GM23338 (cell line): ENCODE measurements at places on chromosomes 13 and 19. TPM values are rescaled to one million over a fixed set of nuclear protein-coding genes. Genes with fewer than 3 reads are reported as not detected.
A peak's percentile ranks its signal among the peaks of the same experiment; 100 is the strongest.

DNA sequence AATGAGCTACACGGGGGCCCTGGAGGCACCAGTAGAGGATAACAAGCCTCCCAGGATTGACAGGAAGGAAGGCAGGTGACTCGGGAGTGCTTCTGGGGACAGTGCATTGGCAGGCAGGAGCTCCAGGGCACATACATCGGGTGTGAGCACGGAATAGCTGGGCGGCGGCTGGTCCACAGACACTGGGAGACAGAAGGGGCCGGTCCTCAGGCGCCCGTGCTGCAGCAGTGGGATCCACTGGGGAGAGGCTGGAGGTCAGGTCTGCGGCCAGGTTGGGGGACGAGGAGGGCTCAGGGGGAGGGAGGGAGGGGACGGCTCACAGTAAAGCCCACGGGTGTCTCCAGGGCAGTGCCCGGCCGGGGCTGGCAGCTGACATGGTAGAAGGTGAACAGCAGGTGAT lies 2.1 kb upstream of the ANGPTL8 start:
- DNase-seq: no peak

- peak; percentile 50 for DNase-seq
These were observed 622 bp downstream of the RASA3 start for GRCh38 chr13:114131583-114132418.

The RFPL4A gene
- total RNA-seq: not detected in 2 replicates

DNA sequence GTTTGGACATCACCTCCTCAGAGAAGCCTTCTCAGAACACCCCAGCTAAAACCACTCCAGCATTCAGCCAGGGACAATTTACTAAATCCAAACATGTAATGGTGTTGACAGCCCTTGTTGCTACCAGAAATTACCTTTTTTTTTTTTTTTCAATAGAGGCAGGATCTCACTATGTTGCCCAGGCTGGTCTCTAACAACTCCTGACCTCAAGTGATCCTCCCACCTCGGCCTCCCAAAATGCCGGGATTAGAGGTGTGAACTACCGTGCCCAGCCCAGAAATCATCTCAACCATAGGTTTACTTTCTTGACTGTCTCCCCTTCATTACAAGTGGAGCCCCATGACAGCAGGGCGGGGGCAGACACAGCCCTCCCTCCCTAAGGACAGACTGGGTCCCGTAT lies 9.2 kb downstream of the CLIP3 start:
- DNase-seq: no peak

GRCh38 chr13:25231517-25231916 lies 55.8 kb downstream of the MTMR6 start:
- DNase-seq: no peak

DNA sequence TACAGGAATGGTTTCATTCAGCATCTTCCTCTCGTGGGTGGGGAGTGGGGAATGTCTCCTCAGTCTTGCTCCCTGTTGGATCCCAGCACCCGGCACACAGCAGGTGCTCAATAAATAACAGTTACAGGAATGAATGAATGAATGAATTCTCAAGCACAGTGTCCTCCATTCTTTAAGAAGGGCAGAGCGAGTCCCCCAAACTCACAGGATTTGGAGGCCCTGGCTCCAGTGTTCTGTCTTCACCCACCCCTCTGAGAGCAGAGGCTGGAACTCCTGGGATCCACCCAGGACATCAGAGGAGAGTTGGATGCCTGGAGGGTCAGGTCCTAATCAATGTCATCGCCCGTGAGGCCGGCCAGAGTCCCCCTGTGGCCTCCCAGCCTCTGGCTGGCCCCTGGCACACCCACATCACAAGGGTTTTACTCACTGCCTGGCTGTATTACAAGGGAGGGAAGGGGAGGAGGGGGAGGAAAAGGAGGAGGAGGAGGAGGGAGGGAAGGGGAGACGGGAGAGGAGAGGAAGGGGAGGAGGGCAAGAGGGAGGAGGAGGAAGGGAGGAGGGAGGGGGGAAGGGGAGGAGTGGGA lies 8.7 kb upstream of the CREB3L3 start:
- no peak for DNase-seq

The LILRB5 gene
- not detected in 2 replicates for total RNA-seq

DNA sequence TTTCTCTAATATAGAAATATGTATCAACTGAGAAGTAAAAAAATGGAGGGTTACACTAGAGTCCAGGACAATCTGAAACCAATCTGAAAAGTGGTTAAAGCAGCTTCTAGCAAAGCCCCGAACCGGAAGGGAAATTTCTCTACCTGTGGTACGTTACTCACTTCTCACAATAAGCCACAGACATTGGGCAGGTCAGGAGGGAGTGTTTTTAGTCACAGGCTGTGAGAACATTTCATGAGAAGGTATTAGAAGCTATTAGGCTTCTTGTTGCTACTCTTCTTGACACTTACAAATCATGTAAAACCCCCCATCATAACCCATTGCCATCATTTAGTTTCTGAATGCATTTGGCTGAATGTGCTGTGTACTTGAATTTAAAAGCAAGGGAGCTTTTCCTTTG lies 120.9 kb downstream of the NUFIP1 start:
- DNase-seq: no peak

The ZNF442 gene
- total RNA-seq: 1.0 and 3.6 TPM in 2 replicates

The PSG1 gene
- total RNA-seq: not detected in 2 replicates

DNA sequence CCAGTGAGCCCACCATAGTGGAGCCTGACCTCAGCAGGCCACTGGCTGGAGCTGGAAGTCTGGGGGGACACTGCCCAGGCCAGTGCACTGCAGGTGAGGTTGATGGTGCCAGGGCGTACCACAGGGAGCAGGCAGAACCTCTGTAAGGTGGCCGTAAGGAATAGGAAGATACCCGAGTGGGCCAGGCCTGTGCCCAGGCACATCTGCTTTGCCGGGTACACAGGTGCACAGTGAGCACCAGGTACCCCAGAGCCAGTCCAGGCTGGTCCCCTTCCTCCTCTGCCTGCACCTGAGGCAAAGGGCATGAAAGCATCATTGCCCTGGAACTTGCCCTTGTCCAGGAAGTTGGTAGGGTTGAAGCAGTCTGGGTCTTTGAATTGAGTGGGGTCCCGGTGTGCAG lies 9.5 kb downstream of the EGLN2 start:
- no peak for DNase-seq

GRCh38 chr19:51448011-51448410 lies 10.2 kb downstream of the SIGLEC8 start:
- no peak for DNase-seq

The ETV2 gene
- total RNA-seq: 0.87 TPM in 1 of 2 replicates, not detected in the other

The SIGLEC12 gene
- not detected in 2 replicates for total RNA-seq

DNA sequence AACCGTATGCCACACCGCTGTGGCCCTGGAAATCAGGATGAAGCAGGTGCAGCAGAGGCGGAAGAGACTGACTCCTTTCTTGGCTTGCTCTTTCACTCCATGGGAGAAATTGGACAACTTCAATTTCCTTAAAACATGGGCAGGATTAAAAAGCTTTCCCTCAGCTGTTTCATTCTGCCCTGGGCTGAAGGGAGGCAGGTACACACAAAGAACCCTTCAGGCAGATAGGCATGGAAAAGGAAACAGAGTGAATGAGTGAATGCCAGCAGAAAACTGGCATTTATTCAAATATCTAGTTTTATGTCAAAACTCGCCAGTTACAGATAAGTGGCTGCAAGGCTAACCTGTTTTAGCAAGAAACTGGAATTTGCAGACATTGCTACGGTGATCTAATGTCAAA lies 71.0 kb upstream of the SLC15A1 start:
- DNase-seq: no peak

- DNase-seq: peak; percentile 63
These were observed 7.6 kb downstream of the F2RL3 start for GRCh38 chr19:16896146-16897028.

DNA sequence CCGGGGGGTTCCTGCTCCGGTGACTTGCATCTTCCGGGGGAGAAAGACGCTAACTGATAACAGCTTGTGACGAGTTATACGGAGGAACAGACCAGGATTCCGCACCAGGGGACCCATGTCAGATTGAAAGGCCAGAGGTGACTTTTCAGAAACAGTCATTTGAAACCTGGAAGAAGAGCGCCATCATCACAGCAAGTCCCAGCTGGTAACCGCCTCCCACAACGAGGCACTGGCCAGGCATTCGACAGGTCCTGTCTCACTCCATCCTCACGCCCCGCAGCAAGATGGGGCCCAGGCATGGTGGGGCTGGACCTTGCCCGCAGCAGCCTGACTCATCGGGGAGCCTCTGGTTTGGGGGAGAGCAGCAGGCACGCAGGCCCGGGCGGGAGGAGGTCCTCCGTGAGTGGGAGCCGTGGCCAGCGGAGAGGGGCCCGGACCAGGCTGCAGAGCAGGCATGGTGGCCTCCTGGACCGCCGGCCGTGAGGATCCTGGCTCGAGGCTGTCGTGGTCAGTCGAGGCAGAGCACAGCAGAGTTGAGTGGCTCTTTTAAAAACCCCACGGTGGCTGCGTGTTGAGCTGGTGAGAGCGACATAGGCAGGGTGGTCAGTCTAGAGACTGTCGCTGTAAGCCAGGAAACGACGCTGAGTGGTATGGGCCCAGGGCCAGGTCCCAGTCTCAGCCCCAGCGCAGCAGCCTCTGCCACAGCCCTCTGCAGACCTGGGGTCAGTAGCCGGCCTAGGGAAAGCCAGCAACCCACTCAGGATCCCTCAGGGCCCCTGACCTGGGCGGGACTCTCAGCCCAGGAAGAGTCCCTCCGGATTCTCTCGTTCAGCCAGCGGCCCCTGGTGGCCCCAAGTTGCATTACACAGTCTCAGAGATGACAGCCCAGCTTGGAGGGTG lies 94.9 kb upstream of the MCF2L start:
- DNase-seq: peak; percentile 93

GRCh38 chr13:108595436-108596274 lies 33.8 kb upstream of the MYO16 start:
- DNase-seq: no peak

The FUT3 gene
- total RNA-seq: not detected in 2 replicates

The FFAR1 gene
- total RNA-seq: not detected in 2 replicates

DNA sequence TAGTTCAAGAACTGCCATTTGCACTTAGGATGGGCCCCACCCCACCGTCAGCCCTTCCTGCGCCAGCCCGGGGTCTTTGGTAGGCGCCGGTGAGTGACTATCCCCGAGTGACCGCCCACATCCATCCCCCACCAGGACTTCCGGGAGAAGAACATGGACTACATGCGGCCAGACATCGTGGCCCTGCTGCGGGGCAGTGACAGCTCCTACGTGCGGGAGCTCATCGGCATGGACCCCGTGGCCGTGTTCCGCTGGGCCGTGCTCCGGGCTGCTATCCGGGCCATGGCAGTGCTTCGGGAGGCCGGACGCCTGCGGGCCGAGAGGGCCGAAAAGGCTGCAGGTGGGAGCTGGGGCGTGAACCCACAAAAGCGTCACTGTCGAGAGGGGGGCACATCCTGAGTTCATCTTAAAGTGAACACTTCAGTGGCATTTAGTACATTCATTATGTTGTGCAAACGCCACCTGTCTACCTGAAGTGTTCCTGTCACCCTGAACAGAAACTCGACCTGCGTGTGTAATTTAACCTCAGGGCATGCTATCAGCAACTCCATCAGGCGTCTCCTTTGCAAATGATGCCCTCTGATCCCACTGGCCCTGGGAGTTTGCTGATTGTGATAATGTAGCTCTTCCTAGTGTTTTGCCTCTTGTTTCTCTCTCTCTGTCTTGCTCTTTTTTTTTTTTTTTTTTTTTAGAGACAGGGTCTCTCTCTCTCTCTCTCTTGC lies 42.4 kb upstream of the USE1 start:
- DNase-seq: no peak

DNA sequence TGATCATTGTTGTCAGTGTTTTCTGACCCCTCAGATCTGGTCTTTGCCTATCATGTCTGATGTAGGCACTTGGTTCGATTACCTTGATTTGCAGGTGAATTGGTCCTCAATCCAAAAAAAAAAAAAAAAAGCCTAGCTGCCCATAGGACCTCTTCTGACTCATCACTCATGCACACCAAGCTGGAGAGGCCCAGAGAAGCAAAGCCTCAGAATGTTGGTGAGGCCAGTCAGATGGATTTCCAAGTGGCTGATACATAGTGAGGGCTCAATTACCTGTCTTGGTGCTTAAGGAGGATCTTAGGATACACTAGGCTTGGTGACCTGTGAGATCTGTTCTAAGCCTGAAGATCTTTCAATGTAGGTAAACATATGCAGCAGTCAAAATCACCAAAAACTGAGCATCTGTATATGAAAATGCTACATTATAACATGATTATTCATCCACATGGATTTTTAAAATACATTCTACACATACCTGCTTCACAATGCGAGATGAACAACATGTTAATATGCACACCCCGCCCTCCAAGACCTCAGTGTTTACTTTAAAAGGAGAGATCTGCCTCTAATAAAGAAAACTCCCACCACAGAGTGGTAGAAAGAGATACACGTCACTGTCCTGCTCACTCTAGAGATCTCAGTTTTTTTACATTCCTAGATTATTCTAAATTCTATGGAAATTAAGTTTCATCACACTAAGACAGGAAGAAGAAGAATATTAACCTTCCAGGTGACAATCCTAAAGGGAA lies 79.9 kb upstream of the RAP2A start:
- no peak for DNase-seq

DNA sequence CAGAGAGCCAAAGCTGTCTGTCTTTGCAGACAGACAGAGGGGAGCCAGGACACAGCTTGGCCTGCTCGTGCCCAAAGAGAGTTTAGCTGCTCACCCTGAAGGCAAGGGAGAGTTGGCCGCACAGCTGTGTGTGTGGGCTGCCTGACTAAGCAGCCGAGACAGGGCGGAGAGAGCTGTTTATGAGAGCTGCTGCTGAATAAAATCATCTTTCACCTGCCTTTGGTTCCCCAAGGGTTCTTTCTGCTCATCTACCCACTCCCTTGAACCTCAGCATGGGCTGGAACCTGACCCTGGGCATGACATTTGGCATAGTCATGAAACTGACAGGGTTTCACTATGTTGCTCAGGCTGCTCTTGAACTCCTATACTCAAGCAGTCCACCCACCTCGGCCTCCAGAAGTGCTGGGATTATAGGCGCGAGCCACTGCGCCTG lies 98.2 kb downstream of the RBM26 start:
- peak; percentile 18 for DNase-seq

The ZNF728 gene
- 0.10 TPM in 1 of 2 replicates, not detected in the other for total RNA-seq

GRCh38 chr13:100517728-100518127 lies 70.9 kb downstream of the GGACT start:
- DNase-seq: no peak

The C1QTNF9 gene
- total RNA-seq: not detected in 2 replicates

The COL4A1 gene
- 110 and 112 TPM in 2 replicates for total RNA-seq

The CLDN10 gene
- 34.7 and 35.7 TPM in 2 replicates for total RNA-seq

- DNase-seq: no peak
These were observed 257.8 kb downstream of the EFNB2 start for GRCh38 chr13:106277484-106278154.

GRCh38 chr19:48999481-49000325 lies 6.0 kb downstream of the RUVBL2 start:
- DNase-seq: peak; percentile 92

GRCh38 chr13:72122661-72123255 lies 255.8 kb upstream of the DACH1 start:
- peak; percentile 41 for DNase-seq

The NPAS1 gene
- total RNA-seq: 5.0 and 5.6 TPM in 2 replicates

- DNase-seq: no peak
These were observed 13.9 kb upstream of the PAK4 start for GRCh38 chr19:39111593-39112199.
